ENCODE measurements at places on chromosomes 11 and 22. TPM values are rescaled to one million over a fixed set of nuclear protein-coding genes. Genes with fewer than 3 reads are reported as not detected.

DNA sequence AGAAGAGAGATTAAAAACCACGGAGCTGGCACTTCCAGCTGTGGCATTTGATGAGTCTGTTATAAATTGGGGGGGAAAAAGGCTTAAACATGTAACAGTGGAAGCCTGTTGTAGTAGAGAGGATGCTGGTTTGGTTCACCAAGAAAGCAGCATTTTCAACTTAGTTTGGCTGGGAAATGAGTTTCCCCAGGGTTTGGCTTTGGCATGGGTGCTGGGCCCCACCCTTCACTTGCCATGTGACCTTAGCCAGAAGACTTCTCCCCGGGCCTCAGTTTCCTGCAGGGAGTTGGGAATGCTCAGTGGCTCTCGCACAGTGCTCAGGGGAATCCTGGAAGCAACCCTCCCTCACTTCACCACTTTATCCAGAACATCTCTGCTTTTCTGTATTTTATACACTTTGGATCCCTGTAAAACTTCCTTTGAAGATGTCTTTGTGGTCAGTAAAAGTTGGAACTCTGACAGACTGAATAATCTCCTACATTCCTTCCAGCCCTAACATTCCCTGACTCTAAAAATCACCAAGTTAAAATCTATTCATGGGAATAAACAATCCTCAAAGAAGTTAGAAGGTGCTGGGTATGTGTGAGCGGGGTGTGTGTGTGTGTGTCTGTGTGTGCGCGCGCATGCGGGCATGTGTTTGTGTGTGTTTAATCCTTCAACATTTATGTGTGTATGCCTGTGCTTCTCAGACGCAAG lies 166.0 kb downstream of the TENM4 start:
- no peak overlapping the region for H3K27ac ChIP-seq
- H3K27me3 ChIP-seq = no peaks in the 10 kb centered on the region
- DNase-seq = no peak

DNA sequence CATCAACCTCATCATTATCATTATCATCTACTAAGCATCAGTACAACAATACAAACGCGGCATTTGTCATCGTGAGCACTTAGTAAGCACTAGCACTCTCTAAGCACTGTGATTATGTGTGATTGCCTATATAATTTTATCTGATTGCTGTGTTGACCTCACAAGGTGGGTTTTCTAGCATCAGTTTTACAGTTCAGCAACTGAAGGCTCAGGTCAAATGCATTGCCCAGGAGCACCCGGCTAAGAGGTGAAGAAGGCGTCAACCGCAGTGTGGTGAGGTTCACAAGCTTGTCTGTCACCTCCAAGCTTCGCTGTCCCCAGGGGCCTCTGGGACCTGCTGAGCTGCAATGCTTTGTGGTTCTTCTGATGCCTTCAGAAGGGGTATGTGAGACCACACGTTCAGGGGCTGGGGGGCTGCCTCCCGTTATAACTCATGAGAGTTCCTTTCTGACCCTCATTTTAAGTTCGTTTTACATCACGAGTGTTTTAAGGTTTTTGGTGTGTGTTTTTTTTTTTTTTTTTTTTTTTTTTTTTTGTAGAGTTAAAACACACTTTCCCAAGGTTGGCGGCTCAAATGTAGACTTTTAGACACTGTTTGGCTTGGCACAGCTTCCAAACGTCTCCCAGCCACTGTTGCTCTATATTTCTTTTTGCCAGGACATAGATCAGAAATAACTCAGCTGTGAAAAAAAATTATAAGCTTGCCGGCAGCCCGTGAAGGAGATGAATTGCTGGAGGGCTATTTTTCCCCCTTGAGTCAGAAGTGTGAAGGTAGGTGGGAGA lies 33.8 kb upstream of the SCUBE1 start:
- H3K27ac ChIP-seq = no peak overlapping the region
- no peak for DNase-seq
- no peaks in the 10 kb centered on the region for H3K27me3 ChIP-seq
- H3K4me3 ChIP-seq = no peak overlapping the region
- H3K36me3 ChIP-seq = no peaks in the 10 kb centered on the region

The PNPLA3 gene
- 1.9 TPM for total RNA-seq

The BCO2 gene
- 0.10 TPM for total RNA-seq

- no peaks in the 10 kb centered on the region for H3K4me1 ChIP-seq
- no peak overlapping the region for H3K27ac ChIP-seq
- H3K4me3 ChIP-seq = no peak overlapping the region
These were observed 19.3 kb downstream of the SBF2 start for GRCh38 chr11:10274726-10275125.

The MRGPRF gene
- total RNA-seq = 0.51 TPM

- H3K27me3 ChIP-seq = no peaks in the 10 kb centered on the region
- H3K27ac ChIP-seq = no peak overlapping the region
- no peak for DNase-seq
- H3K36me3 ChIP-seq = no peaks in the 10 kb centered on the region
- no peak overlapping the region for H3K4me3 ChIP-seq
These were observed 421.0 kb downstream of the SOX6 start for GRCh38 chr11:15935373-15935772.
